Smooth muscle cell of the brain vasculature (primary cell): ENCODE measurements at places on chromosomes 5 and 9.

DNA sequence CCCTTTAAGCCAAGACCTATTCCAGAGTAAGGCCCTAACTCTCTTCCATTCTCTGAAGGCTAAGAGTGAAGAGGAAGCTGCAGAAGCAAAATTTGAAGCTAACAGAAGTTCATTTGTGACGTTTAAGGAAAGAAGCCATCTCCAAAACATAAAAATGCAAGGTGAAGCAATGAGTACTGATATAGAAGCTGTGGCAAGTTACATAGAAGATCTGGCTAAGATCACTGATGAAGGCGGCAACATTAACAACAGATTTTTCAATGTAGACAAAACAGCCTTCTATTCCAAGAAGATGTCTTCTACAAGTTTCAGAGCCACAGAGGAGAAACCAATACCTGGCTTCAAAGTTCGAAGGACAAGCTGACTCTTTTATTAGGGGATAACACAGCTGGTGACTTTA, 1143.4 kb downstream of the CDH12 start:
- DNase-seq, result no peak

DNA sequence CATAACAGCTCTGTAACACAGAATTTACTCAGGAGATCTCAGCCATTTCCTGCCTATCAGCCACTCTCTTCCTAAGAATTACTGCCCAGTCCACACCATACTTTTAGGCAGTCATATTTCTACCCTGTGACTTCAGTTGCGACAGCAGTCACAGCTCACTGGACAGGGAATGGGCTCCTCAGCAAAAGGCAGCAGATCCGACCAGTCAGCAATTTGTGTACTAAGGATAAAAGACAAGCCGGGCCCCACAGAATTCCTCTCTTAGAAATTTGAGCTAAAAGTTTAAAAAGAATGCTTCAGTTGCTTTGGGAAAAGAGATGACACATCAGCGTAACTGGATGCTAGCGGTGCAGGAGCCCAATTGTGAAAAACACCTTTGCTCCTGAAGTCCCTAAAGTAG, 172.1 kb downstream of the ENC1 start:
- no peak for DNase-seq

DNA sequence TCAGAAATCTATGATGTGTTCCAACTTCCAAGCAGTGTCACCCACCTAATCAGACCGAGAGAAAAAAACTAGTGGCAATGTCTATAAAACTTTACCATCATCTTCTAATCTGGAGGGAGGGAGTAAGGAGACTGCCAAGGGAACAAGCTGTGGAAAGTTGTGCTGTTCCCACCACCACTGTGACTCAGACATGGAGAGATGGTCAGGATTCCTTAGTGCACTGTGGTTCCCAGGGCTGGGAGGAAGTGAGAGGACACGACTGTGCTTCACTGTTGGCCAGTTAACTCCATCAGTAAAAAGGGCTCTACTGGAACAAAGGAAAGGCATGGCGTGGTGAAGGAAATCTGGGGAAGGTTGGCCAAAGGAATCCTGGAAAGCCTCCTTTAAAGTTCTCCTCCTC, 18.8 kb downstream of the TICAM2 start:
- no peak for DNase-seq

DNA sequence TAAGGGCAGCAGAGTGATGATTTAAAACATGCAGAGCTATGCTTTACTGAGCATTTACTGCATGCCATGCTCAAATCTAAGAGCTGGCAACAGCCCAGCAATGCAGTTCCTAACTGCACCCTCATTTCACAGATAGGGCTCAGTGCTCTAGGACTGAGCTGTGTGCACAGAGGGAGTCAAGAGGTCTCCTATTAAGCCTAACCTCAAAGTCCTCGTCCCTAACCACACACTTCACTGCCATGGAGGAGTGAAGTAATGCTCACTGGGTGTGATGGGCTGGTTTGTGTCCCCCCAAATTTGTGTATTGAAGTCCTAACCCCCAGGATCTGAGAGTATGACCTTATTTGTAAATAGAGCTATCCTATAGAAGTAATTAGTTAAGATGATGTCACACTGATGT, 25.9 kb downstream of the BARX1 start:
- DNase-seq, result no peak

- DNase-seq, result no peak
Observed at GRCh38 chr5:161086461-161086860, 234.4 kb upstream of the ATP10B start.
